Bone marrow (tissue), 2 donors: ENCODE measurements at places on chromosomes 3 and 15.

- no peak for DNase-seq
These were observed 132.9 kb upstream of the LRRFIP2 start for GRCh38 chr3:37307321-37307720.

DNA sequence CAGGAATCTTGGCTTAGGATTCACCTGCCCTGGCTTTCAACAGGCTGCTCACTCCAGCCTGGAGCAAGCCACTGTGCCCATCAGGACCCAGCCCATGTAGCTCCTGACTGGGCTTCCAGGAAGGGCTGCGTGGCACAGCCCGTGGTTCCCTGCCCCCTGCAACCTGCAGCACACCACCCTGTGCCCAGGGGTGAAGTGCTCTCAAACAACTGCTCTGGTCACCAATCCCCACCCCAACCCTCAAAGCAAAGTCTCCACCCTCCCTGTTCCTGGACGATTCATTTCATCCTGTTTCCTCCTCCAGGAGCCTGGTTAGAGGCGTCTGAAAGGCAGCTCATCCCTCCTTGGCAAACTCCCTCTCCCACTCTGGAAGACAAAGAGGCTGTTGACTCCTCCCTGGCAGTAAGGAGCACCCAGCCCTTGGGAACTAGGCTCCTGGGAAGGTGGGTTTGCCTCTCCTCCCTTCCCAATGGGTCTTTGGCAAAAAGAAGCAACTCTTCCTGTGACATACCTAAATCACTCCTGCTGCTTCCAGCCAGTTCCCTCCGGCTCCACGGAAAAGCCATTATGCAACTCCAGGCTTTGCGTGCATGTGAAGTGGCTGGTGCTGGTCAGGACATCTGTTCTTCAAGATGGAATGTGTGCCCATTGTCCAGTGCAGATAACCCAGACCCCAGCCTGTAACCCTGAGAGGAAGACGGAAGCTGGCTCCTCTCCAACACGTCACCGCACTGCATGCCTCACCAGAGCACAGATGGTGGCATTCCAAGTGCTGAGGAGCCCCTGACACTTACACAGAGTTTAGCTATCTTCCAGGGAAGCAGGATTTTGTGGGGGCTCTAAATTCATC lies 29.1 kb upstream of the VIPR1 start:
- no peak for DNase-seq

DNA sequence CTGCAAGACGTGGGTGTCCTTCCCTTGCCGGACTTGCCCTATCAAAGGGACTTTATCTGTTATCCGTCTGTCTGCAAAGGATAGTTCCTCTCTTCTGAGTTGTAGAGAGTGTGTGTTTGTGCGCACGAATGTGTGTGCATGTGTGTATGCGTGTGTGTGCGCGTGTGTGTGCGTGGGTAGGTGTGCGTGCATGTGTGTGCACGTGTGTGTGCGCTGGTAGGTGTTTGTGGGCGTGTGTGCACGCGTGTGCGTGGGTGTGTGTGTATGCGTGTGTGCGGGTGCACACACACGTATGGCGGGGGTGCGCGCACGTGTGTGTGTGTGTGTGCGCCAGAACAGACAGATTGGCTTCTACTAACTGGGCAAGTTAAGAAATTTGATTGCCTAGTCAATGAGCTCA lies 4.1 kb upstream of the BMF start:
- no peak for DNase-seq

- DNase-seq: no peak
These were observed 73.3 kb upstream of the SNRK start for GRCh38 chr3:43212914-43213611.

DNA sequence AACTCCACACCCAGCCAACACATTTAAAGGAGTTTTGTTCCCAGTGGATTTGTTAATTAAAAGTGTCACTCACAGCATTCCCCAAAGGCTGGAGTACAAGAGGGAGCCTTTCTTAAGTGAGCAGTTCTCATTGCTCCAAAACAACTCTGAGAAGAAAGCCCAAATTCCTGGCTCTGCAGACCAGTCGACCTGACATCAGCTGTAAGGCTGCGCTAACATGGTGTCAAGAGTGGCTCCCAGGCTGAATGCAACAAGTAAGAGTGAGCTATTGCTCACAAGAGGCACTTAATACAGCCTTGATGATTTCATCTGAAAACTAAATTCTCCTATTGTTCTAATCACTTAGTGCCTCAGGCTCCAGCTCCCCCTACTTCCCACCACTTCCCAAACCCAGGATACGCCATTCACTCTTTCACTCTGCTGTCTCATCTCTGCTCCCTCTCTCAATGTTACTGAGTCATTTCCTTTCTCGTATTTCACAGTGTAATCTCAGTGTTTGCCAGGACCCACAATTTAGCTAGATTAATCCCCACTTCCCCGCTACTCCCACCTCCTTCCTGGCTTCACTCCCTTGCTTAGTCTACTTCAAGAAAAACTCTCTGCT lies 81.8 kb downstream of the WWTR1 start:
- peak; percentile 62 for DNase-seq

DNA sequence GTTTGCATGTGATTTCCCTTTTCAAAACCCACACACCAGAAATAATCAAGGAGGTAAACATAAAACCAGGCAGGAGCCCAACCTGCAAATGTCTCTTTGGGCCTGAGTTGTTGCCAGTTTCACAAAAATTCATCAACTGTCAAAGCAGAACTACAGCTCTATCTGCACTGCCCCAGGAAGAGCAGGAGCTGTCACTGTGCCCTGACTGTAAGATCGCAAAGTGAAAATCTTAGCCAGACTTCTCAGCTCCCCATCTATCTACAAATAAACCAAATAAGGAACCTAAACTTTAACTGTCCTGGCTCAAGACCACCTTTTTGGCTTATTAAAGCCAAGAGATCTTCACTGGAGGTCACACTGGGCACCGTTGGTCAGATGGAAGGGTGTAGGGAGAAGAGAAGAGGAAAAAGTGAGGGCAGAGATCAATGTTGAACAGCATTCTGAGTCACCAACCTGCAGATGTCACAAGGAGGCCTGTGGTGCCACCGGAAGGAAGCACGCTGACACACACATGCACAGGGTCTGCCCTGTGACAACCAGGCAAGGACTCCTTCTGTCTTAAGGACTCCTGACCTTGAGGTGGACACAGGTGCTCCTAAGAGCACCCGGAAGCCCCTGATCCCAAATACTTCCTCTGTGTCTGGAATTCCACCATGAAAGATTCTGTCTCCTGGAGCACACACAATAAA lies 58.7 kb downstream of the RPN1 start:
- DNase-seq: no peak

- DNase-seq: no peak
These were observed 82.8 kb downstream of the DUT start for GRCh38 chr15:48414015-48414414.

DNA sequence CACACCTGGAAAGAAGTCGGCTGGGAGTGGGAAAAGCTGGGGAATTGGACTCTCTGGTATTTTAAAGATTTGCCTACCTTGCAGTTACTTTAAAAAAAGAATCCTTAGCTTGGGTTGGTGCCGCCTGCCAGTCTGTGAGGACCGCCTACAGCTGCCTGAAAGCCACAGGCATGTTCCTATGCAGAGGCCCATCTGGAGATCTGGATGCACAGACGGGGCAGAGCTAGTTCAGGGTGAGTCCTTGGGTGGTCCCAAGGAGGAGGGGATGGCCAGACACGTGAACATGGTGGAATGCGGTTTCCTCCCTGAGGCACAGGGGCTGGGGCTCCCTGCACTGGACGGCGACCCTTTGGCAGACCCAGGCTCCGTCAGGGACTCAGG lies 113.2 kb upstream of the IQSEC1 start:
- no peak for DNase-seq

- no peak for DNase-seq
These were observed 52.9 kb downstream of the EIF4E3 start for GRCh38 chr3:71672340-71672739.

DNA sequence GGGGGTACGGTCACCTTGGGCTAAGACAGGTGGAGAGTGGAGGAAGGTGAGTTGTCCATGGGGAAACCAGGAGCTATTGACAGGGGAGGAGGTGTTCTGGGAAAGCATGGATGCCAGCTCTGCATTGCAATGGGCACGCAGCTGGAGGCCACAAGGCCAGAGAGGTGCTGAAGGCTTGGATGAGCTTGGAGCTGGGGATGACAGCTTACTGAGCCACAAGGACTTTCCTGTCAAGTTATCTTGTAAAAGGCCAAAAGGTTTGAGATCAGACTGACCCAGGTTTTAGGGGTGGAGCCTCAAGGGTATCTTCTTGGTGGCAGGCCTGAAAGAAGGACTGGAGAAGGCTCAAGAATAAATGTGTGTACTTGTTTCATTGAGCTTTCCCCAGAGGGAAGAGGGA lies 115.2 kb downstream of the ASB7 start:
- DNase-seq: no peak

DNA sequence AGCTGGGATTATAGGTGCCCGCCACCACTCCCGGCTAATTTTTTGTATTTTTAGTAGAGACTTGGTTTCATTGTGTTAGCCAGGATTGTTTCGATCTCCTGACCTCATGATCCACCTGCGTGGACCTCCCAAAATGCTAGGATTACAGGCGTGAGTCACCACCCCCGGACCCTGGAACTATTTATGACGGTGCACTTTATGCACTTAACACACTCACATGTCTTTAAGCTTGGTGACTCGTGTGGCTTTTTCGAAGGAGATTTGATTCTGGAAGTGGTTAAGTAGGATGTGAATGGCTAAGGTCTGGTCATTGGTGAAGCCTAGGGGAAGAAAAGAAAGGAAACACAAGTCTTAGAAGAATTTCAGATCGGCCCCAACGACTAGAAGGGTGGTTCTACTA lies 20.3 kb downstream of the BBS4 start:
- DNase-seq: no peak

GRCh38 chr15:62068071-62068809 lies 1.5 kb downstream of the C2CD4A start:
- DNase-seq: peak; percentile 45

DNA sequence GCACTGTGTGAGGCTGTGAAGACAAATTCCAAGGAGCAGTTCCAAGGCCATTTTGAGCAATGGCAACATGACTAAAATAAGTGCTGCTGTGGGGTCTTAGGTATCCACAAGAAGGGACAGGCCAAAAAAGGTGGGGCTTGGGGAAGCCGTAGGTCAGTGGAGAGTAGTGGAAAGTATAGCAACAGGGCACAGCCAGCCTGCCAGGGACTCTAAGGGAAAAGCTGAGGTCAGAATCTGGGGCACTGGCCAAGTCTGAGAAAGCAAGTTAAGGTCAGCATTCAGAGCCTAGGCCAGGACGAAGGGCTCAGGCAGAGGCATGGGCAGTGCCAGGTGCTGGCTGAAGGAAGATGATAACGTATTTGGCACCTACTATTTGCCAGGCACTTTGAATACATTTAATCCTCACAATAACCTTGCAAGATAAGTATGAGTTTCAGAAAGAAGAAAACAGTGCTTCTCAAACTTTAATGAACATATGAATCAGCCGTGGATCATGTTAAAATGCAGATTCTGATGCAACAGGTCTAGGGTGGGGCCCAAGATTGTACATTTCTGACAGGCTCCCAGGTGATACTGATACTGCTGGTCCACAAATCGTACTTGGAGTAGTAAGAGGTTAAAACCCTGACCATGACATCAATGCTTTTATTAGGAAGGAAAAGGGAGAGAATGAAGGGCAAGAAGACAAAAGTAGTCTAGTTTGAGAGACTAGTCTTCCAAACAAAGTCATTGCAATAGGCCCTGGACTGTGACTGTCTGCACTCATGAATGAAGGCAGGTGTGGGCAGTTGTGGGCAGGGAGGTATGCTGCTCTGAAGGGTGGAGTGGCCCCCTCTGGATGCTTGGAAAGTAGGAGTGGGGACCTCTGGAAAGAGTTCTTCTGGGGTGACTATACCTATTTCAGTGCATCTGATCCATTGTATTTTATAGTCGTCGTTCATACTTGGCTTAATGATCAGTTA lies 106.3 kb upstream of the ANKRD28 start:
- DNase-seq: no peak

DNA sequence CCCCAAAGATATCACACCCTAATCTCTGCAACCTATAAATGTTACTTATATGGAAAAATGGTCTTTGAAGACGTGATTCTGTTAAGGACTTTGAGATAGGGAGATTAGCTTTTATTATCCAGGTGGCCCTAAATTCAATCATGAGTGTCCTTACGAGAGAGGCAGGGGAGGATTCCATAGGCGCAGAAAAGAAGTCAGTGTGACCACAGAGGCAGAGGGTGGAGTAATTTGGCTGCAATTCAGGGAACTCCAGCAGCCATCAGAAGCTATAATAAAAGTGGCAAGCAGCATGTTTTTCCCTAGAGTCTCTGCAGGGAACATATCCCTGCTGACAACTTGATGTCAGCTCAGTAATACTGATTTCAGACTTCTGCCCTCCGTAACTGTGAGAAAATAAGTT lies 315.2 kb upstream of the ROBO2 start:
- DNase-seq: no peak

- no peak for DNase-seq
These were observed 48.2 kb upstream of the PYDC2 start for GRCh38 chr3:191412759-191413158.

DNA sequence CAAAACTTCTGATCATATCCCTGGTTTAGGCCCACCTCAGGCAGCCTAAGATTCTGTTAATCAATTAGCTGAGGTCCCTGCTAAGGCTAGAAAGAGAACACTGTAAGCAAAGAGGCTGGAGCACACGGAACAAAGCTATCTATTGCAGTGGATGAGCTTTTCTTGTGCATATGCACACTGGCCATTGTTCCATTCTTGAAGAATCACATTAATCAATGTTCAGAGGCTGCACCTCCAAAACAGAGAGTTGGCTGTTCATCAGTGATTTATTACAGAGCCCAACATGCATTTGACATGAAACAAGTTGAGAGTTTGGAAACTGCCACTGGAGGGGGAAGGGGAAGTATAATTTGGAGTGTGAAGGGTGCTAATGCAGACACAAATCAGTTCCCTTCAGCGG lies 873.0 kb downstream of the ROBO1 start:
- DNase-seq: no peak

DNA sequence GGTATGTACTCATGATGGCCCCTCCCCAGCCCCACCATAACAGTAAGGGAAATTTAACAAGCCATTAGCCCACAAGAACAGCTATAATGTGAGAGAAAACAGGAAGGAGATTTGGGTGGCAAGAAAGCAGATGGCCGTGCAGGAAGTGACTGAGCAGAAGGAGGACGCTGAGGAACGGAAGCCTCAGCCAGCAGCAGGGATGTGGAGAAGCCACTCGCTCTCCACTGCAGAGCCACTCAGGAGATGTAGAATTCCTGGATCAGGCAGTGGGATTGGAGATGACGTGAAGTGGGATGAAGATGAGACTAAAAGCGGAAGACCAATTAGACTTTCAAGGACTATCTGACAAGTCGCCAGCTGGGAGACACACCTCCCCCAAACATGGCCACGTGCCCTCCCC lies 31.2 kb downstream of the PRR23E start:
- no peak for DNase-seq

- no peak for DNase-seq
These were observed 82.0 kb downstream of the ISL2 start for GRCh38 chr15:76418352-76419140.

DNA sequence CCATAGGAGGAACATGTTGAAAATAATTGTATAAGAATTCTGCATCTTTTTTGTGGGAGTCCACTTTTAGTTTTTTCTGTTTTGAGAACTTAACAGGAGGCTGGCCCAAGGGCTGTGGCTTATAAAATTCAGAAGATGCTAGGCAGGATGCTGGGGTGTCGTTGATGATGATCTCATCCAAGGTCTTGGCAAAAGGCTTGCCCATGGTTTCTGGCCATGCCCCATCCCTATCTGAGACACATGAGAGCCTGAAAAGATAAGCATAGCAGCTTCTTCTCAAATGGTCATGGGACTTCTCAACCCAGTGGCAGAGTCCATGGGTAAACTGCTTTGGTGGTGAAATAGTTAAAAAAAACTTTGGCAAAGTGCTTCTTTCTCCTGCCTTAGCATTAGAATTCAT lies 35.2 kb downstream of the CMSS1 start:
- DNase-seq: no peak
